ENCODE measurements at places on chromosomes 6 and 20.
A peak's percentile ranks its signal among the peaks of the same experiment; 100 is the strongest.

DNA sequence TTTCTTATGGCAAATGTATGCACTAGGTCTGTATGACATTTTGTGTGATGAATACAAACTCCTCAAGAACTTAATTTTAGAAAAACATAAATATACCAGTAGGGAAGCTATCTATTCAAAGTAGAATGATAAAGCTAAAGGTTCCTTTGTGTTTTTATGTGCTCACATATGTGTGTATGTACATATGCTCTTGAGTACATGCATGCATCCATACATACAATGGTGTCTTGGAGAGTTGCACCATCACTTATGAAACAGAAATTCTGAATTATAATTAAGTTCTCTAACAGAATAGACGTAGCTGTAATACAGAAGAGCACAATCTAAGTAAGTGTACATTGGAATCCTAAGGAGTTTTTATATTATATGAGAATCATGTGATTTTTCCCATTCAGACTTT is 2.3 kb downstream of the NKAIN2 start:
- DNase-seq = no peak

- no peak for DNase-seq
Measured at GRCh38 chr6:44730771-44731391, 343.4 kb downstream of the CDC5L start.

- DNase-seq = no peak
Measured at GRCh38 chr20:20466341-20466879, 98.5 kb downstream of the INSM1 start.

DNA sequence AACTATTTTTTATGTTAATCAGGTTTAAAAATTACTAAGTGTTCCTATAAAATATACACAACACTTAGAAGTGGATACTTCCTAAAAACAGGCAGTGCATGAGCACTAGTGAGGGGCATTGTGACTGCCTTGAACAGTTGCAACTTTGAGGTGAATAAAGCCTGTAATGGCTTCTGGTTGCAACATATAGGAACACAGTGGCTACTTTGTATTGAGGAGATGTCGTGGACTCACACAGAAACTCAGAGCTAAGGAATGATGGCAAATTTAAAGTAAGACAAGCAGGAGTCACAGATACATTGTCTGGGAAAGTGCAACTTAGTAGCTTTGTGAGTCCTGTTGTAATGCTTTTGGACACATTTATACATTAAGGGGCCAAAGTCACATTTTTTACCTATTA is 861 bp upstream of the HLA-A start:
- no peak for DNase-seq

GRCh38 chr6:38445925-38446324 is 193.8 kb downstream of the BTBD9 start:
- no peak for DNase-seq

GRCh38 chr20:5197847-5198650 is 71.2 kb downstream of the CDS2 start:
- DNase-seq = no peak

DNA sequence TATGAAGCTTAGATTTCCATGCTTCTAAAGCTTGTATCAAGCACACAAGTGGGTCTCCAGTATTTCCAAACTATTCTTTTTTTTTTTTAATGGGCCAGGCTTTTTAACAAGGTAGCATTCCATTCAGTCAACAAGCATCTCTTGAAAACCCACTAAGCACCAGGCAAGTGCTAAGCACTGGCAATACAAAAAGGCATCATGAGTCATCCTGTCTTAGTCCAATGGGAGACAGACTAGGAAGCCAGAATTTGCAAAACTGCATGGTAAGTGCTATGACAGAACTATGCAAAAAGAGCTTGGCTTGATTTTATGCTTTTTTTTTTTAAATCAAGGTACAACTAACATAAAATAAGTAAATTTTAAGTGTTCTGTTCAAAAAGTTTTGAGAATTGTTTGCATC is 109.3 kb upstream of the DST start:
- no peak for DNase-seq

DNA sequence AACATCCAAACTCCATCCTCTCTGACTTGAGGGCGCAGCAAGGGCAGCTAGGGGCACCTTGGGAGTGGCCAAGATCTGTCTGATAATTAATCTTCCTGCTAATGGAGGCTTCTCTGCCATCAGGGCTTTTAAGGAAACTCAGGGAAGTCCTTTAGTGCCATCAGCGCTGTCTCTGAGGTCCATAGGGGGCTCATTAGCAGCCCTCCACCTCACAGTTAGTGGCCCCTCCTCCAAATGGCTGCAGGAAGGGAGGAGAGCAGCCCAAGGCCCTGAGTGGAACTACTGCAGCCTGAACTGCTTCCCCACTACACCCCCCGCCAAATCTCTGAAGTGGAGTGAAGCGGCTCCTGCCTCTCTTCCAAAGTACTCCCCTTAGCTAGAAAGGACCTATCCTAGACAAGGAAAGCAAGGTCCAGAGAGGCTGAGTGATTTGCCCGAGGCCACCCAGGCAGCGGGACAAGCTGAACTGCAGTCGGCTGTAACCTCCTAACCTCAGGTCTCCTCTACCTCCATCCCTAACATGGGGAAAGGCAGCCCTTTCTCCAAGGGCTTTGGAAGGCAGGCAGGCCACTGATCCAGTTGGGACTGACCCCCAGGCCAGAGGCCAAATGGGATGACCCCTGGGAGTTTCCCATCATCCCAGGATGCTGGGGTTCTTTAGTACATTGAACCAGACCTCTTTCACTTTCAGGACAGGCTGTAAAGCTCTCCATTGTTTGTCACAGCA is 39.5 kb upstream of the ZFAND3 start:
- no peak for DNase-seq

- DNase-seq = no peak
Measured at GRCh38 chr6:136500414-136500813, 49.8 kb downstream of the MAP7 start.

DNA sequence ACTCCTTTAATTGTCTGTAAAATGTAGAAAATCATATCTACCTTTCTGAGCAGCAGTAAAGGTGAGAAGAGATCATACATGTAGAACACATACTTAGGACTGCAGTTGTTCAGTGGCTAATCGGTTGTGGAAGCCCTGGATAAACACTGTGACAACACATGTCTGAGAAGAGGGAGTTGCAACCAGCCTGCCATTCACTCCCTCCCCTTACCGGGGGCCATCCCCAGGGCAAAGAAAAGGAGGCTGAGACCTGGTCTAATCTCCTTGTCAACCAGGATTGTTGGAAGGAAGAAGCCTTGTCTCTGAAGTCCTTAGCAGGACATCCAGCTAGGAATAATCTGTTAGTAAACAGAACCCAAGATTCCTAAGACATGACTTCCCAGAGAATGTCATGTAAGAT is 462.5 kb upstream of the AGPAT4 start:
- DNase-seq = no peak

GRCh38 chr6:148697895-148698440 is 48.9 kb upstream of the UST start:
- DNase-seq = no peak

DNA sequence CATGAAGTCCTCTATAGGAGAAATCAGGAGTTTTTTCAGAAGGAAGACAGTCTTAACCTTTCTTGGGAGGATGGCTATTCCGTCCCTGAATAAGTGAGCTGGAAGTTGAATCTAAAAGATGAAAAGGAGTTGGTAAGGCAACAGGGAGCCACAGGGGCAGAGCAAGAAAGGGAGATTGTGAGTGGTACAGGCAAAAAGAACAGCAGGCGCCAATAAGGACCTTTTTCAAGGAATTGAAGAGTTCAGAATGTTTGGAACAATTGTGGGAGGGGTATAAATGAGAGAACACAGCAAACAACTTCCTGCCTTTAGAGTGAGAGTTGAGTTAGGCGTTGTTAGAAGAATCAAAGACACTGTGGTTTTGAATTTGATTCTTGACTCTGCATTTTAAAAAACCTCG is 1003.7 kb downstream of the EPHA7 start:
- DNase-seq = no peak

GRCh38 chr6:63458480-63459115 is 113.7 kb upstream of the LOC128125822 start:
- no peak for DNase-seq

GRCh38 chr20:57421253-57422220 is 30.3 kb downstream of the RBM38 start:
- no peak for DNase-seq

GRCh38 chr20:21393816-21394519 is 3.4 kb downstream of the NKX2-4 start:
- no peak for DNase-seq

- no peak for DNase-seq
Measured at GRCh38 chr6:53615633-53616449, 49.7 kb downstream of the KLHL31 start.

- DNase-seq = no peak
Measured at GRCh38 chr6:43334466-43335095, 26.0 kb upstream of the CRIP3 start.

DNA sequence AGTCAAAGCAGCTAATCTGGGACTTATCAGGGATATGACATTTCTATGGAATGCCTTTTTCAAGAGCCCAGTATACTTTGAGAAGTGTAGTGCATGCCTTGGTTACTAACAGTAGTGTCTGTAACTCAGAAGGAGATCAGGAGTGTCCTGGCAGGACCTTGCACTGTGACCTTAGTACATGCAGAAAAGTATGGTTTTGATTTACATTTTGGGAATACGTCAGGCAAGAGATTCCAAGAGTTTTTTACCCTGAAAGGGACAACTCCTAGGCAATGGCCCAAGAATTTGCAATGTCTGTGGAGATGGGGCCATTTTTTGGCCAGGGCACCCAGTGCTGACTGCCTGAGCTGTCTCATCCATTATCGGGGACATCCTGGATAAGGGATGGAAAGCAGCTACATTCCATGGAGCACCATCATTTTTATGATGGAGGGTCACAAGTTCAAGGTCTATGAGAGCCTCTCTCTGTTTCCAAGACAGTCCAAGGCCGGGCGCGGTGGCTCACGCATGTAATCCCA is 80.2 kb downstream of the FAM50B start:
- no peak for DNase-seq

GRCh38 chr6:46994933-46995332 is 47.2 kb downstream of the ADGRF1 start:
- no peak for DNase-seq

DNA sequence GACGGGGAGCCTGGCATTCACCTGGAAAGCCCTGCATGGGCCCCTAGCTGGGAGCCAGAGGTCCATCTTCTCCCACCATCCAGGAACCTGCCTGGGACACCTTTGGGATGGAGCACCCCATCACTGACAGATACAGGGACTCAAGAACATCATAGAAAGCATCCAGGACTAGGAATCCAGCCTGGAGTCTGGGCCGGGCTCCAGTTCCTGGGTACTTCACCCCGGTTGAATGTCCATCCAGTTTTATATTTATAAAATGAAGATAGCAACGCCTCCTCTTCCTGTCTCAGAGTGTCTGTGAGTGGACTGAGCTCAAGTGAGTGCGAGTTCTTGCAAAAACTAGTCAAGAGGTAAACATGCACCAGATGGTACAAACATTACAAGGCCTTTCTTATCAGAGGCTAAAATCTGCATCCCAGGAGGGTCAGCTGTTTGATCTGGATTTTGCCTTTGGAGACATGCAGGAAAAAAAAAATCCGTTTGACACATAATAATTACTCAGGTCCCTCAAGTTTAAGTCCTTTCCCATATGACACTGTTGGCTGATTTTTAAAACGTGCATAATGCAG is 27.4 kb downstream of the ZC3H12D start:
- DNase-seq = no peak

GRCh38 chr20:60352017-60352416 is 393.8 kb downstream of the CDH26 start:
- DNase-seq = no peak

DNA sequence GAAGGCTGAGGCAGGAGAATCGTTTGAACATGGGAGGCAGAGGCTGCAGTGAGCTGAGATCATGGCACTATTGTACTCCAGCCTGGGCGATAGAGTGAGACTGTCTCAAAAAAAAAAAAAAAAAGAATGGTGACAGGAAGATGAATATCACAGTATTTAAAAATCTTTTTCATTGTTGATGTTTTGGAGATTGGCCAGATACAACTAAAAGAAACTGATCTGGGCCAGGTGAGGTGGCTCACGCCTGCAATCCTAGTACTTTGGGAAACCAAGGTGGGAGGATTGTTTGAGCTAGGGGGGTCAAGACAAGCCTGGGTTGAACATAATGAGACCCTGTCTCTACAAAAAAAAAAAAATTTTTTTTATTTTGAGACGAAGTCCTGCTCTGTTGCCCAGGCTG is 52.1 kb downstream of the TRAF3IP2 start:
- DNase-seq = no peak

DNA sequence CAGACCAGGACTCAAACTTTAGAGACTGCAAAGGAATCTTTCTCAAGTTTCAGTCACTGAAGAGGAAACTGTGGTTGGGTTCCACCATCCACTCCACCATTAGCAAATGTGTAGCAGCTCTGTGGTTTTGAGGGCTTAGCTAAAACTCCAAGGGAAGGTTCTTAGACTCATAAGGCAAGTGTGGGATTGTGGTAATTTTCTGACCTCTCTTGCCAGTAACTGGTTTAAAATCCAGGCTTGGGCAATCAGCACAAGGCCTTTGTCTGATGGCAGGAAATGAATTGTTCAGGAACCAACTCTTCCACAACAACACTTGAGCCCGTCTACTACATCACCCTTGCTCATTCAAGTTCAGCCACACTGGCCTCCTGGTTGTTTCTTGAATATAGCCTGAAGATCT is 68.6 kb upstream of the FBXL4 start:
- no peak for DNase-seq

- DNase-seq = no peak
Measured at GRCh38 chr6:164151161-164152120, 736.9 kb downstream of the QKI start.

GRCh38 chr20:23672158-23672557 is 16.7 kb downstream of the CST4 start:
- DNase-seq = no peak

GRCh38 chr20:1232286-1233111 is 6.7 kb downstream of the RAD21L1 start:
- DNase-seq = no peak

DNA sequence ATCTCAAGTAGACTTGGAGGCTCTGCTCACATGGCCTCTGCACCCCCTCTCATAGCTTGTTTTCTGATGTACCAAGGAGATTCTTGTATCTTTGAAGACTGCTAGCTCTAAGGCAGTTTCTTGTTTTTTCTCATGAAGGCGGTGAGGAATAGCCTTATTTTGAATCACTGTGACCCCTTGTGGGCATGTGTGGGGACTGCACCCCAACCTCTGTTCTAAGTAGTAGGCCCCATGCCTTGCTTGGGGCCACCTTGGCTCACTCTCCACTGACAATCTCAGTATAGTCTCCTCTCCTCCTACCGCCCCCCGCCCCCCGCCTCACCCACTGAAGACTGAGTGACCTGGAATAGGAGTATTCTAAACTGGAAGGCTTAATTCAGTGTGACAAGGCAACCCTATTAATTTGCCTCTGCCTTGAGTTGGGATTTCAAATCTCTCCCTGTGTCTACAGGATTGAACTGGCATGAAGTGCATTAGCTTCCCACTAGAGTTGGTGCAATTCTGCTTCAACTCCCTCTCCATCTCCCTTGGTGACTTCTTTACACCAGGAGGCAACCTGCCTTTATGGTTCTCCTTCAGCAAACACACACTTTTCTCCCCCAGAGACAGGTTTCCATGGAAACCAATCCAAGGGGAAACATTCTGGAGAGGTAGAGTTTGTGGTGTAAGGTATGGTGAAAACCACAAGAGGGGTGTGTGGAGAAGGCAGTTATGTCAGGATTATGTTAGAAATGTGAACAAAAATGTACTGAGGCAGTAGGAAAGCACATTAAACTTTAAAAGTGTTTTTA is 75.4 kb upstream of the ECI2 start:
- peak; percentile 52 for DNase-seq

- DNase-seq = no peak
Measured at GRCh38 chr20:42442716-42443115, 747.0 kb downstream of the PTPRT start.

GRCh38 chr20:896501-897025 is 19.6 kb downstream of the ANGPT4 start:
- no peak for DNase-seq

- DNase-seq = no peak
Measured at GRCh38 chr6:13272131-13273046, 55.9 kb downstream of the TBC1D7 start.
